ENCODE measurements at places on chromosomes 1 and 21. TPM values are rescaled to one million over a fixed set of nuclear protein-coding genes. Genes with fewer than 3 reads are reported as not detected.

The EYA3 gene
- 20.7 TPM for total RNA-seq

The PGBD5 gene
- total RNA-seq = 2.0 TPM

The HES3 gene
- not detected for total RNA-seq

The CLCA2 gene
- not detected for total RNA-seq

The AADACL4 gene
- not detected for total RNA-seq

The APOBEC4 gene
- total RNA-seq = not detected

The LCE1A gene
- not detected for total RNA-seq

The TTC4 gene
- 16.4 TPM for total RNA-seq

The OLFML3 gene
- 130 TPM for total RNA-seq

The MAP3K21 gene
- 0.67 TPM for total RNA-seq

The RORC gene
- 1.0 TPM for total RNA-seq

The RUNX1 gene
- 18.7 TPM for total RNA-seq

The CRABP2 gene
- total RNA-seq = 9.5 TPM

The CFHR1 gene
- 0.49 TPM for total RNA-seq

The MCL1 gene
- total RNA-seq = 193 TPM

The CFHR4 gene
- total RNA-seq = 0.87 TPM

The PLA2G2F gene
- total RNA-seq = not detected

The TMEM125 gene
- total RNA-seq = 2.7 TPM

The TSPAN1 gene
- total RNA-seq = 1.1 TPM

The ATAD3B gene
- total RNA-seq = 27.2 TPM

The EPHA8 gene
- not detected for total RNA-seq

The TAL1 gene
- 199 TPM for total RNA-seq

The FMO2 gene
- not detected for total RNA-seq

The ZMYND12 gene
- total RNA-seq = 1.1 TPM

The AQP10 gene
- not detected for total RNA-seq

The S100A2 gene
- not detected for total RNA-seq

The RGS16 gene
- total RNA-seq = 11.8 TPM

The PLA2G2A gene
- total RNA-seq = not detected

The RHOU gene
- 10.2 TPM for total RNA-seq

The LCE1C gene
- total RNA-seq = not detected

The TMEM201 gene
- total RNA-seq = 19.1 TPM

The RRAGC gene
- 27.3 TPM for total RNA-seq

The BLACAT1 gene
- total RNA-seq = 2.2 TPM

The FCRL2 gene
- not detected for total RNA-seq

The LCE3D gene
- not detected for total RNA-seq

The NT5C1A gene
- total RNA-seq = not detected

The CD1D gene
- 1.5 TPM for total RNA-seq

The CFAP141 gene
- not detected for total RNA-seq
